ENCODE measurements at places on chromosomes 11 and 22. TPM values are rescaled to one million over a fixed set of nuclear protein-coding genes. Genes with fewer than 3 reads are reported as not detected.

The OR51F1 gene
- not detected for total RNA-seq

The SSTR3 gene
- 0.11 TPM for total RNA-seq

The DNHD1 gene
- 12.1 TPM for total RNA-seq

The UBQLNL gene
- total RNA-seq = 1.2 TPM

The TUB gene
- total RNA-seq = 80.9 TPM

The FGF4 gene
- not detected for total RNA-seq

The ZBTB44 gene
- 112 TPM for total RNA-seq

The TSGA10IP gene
- total RNA-seq = not detected

The UPB1 gene
- total RNA-seq = 2.5 TPM

The GGT5 gene
- total RNA-seq = 13.2 TPM

The MCHR1 gene
- 1.6 TPM for total RNA-seq

The HOATZ gene
- not detected for total RNA-seq

The TMEM45B gene
- not detected for total RNA-seq

The APOC3 gene
- total RNA-seq = not detected

The ESAM gene
- total RNA-seq = 25.6 TPM

The KCNJ1 gene
- not detected for total RNA-seq

The ACRV1 gene
- not detected for total RNA-seq

The FERMT3 gene
- 8.3 TPM for total RNA-seq

The CFAP300 gene
- 5.6 TPM for total RNA-seq

The MYO7A gene
- total RNA-seq = 51.1 TPM

The GLB1L3 gene
- total RNA-seq = 0.71 TPM

The PLET1 gene
- total RNA-seq = not detected

The ZNF280B gene
- total RNA-seq = 3.2 TPM

The RIMBP3B gene
- total RNA-seq = 0.60 TPM

The TNNI2 gene
- total RNA-seq = 103 TPM

The NFAM1 gene
- total RNA-seq = 0.77 TPM

The PATE2 gene
- total RNA-seq = not detected

The THYN1 gene
- 57.5 TPM for total RNA-seq

The NRXN2 gene
- 83.9 TPM for total RNA-seq

The APOL6 gene
- 5.7 TPM for total RNA-seq

The WEE1 gene
- total RNA-seq = 55.0 TPM

The C1QTNF4 gene
- 18.5 TPM for total RNA-seq

The GAB4 gene
- total RNA-seq = not detected

The PISD gene
- 45.3 TPM for total RNA-seq

The MS4A6E gene
- not detected for total RNA-seq

The NXPE1 gene
- not detected for total RNA-seq

The BTG4 gene
- total RNA-seq = not detected

The A4GALT gene
- total RNA-seq = 9.8 TPM

The SAA1 gene
- not detected for total RNA-seq

The EFCAB6 gene
- total RNA-seq = 15.9 TPM

The CBX7 gene
- 27.4 TPM for total RNA-seq

The HBG2 gene
- 1,428 TPM for total RNA-seq

The ELF5 gene
- 1.4 TPM for total RNA-seq

The THY1 gene
- 37.3 TPM for total RNA-seq

The DDX6 gene
- total RNA-seq = 293 TPM

The DDI1 gene
- total RNA-seq = not detected

The CHST1 gene
- 5.6 TPM for total RNA-seq
